ENCODE measurements at places on chromosomes 12 and 14.

DNA sequence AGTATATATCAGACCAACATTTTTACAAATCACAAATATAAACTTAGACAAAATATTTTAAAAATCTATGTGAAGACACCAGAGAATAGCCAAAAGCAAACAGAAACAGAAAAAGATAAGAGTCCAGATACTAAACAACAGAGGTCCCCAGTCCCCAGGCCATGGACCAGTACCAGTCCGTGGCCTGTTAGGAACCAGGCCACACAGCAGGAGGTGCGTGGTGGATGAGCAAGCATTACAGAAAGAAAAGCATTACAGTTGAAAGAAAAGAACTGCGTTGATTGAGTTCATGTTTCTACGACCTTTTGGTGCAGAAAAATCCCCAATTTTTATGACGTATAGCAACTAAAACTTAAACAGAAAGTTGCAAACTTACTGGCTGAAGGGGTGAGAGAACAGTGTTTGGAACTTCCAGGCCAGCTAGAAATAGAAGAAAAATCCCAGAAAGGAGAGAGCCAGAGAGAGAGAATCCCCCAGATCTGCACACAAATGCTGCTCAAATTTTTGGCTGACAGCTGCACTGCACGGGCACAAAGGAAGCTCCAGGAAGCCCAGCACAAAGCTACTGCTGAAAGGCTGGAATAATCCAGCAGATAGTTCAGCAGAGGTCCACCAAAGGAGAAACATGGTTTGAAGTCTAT is 159.6 kb upstream of the C14orf180 start:
- no peak for DNase-seq

DNA sequence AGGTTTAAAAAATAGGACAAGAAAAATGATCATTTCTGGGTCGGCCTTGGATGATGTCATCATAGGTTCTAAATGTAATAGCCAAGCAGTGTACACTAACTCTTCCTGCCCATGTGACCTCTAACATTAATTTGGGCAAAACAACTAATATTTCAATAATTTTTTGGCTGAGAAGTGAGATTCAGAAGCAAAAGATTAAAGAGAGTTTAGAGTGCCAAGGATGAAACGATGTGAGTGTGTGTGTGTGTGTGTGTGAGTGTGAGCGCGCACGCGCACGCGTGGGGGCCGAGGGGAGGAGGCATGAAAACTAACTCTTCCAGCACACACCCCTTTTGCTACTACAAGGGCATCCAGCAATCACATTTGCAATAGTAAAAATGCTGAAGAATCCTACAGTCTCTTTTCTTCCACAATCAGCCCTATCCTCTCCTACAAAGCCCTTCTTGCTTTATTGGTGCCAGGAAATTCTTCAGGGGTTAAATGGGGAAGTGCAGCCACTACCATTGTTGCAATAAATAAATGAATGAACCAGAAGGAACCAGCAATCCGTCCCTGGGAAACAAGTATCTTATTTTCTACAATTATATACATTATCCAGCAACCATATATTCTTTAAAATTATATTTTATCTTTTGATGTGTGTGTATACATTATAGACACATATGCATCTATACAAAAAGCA is 52.9 kb downstream of the PEBP1 start:
- DNase-seq: no peak

GRCh38 chr14:104385111-104385510 is 194.5 kb upstream of the C14orf180 start:
- no peak for DNase-seq

DNA sequence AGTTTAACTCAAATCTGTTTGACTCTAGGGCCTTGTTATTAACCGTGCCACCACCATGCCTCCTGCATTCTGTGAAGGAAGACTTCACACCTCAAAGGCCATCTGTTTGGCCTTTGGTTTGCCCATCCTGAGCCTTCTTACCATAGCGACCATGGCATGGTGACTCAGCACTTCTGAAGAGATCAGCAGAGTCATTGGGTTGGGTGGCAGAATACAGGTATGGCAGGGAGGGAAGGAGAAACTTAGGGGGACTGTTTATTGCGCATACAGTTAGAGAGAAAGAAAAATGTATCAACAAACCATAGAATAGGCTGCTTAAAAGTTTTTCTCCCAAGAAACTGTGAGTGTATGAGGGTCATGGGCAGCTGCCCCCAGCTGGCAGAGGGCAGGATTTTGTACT is 49.2 kb downstream of the DAD1 start:
- DNase-seq: no peak

DNA sequence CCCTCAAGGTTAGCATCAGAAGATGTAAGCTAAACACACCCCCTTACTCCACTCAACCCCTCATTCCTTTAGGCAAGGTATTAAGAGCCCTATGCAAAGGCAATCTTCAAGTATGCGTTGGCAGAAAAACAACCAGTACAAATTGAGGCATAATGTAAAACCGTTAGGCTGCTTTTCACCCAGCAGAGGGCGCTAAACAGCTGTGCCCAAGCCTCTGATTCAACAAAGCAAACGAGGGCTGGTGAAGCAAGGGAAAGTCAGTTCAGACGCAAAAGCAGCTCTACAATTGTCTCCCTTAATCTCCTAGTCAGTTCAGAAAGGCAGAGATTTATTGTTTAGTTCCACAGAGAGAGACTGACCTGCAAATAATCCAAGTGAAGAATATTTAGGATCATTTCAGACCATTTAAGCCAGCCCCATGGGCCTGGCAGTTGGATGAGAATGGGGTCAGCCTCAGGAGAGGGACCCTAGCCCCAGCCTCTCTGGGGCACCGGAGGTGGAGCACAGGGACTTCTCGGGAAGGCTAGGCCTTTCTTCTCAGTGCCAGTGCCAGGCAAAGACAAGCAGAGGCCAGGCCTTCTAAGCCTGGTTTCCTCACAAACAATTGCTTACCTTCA is 23.5 kb downstream of the DCAF5 start:
- DNase-seq: peak; percentile 78

DNA sequence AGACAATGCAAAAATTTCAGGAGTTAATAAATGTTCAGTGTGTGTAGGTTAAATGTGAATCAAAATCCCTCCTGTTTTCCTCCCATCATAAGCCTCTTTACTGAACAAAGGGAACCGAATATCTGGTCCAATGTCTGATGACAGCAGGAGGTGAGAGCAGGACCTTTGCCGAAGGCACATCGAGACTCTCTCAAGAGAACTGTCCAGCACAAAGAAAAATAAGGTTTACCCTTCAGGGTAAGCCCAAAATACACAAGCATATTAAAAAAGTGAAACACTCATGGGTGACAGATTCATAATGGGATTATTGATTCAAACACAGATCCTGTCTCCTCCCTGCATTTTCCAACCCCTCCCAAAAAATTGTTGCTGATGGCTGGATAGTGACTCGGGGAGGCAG is 4.2 kb upstream of the VSX2 start:
- no peak for DNase-seq

- no peak for DNase-seq
Observed at GRCh38 chr12:127054531-127054930, 1212.4 kb upstream of the TMEM132C start.

- DNase-seq: no peak
Observed at GRCh38 chr12:132881818-132882217, 5.6 kb downstream of the CHFR start.

- DNase-seq: no peak
Observed at GRCh38 chr14:24863968-24864684, 185.8 kb downstream of the STXBP6 start.

GRCh38 chr12:15800278-15800677 is 11.1 kb upstream of the EPS8 start:
- no peak for DNase-seq

DNA sequence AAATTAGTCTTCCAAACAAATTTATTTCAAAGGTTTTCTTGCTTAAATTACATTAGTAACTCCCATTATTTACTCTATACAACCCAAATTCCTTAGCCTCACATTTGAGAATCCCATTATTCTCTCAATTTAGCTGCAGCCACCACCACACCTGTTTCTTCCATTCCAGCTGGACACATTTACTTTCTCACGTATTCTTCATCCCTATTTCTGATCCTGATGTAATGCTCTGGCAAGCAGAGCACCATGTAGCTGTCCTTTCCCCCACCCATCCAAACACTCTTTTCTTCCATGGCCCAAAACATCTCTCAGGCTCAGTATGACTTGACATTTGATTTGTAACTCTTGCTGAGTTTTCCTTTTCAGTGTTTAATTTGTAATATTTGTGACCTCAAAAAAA is 240.2 kb upstream of the CLEC14A start:
- no peak for DNase-seq

- no peak for DNase-seq
Observed at GRCh38 chr12:203074-203461, 10.9 kb downstream of the SLC6A12 start.

- no peak for DNase-seq
Observed at GRCh38 chr12:110244372-110244771, 36.7 kb upstream of the ATP2A2 start.

DNA sequence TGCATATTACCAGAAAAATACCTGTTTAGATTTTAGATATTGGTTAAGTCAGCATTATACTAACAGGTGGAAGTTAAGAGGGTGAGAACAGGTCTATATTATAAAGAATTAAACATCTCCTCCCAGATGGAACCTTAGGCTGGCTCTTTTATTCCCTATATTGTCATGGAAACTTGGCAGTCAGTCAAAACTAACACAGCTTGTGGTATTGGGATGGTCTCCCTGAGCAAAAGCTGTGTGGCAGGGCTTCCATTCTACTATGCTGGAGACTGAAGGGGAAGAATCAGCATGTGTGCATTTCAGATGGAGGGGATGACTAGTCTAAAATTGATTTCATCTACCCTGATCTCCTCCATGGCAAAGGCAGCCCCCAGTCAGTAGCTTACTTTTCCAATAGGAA is 66.7 kb downstream of the SMOC1 start:
- DNase-seq: no peak

GRCh38 chr12:120100630-120101029 is 15.9 kb downstream of the RAB35 start:
- no peak for DNase-seq

DNA sequence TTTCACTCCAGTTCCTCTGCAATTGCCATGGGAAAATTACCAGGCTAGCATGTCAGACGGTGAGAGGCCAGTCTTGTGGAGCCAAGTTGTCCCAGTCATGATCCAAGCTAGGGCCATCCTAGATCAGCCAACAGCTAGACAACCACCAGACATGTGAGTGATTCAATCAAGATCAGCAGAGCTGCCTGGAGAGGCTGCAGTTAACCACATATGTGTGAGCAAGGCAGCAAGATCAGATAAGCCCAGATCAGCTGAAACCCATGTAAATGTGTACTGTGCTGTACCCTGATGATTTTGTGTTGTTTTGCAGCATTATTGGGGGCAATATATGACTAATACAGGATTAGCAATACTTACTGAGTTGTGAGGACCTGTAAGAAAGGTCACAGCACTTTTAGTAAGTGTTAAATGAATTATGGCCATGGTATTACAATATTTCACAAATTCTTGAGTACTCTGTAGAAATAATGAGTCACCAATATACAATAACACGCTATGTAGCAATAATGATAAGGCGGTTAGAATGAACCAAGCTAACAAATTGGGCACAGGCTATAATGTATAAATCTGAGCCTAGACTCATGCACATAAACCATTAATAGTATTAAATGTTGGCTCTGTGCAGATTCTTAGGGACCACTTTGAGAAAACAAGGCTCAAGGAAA is 91.4 kb downstream of the SUDS3 start:
- no peak for DNase-seq

DNA sequence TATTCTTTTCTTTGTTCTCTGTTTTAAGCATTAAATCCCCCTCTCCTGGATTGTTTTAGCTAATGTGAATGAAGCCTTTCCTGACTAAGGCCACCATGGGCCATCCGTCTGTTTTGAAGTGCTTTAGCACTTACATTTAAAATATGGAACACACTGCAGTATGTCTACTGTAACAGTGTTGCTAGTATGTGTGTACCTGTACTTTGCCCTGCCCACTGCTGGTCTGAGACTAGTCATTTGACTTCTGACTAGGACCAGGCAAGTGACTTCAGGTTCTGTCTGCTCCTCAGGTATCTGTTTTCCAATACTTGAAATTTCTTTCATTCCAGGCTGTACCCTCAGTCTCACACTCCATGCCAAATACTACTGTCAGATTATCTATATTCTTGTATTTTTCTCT is 120.1 kb upstream of the TSPAN8 start:
- no peak for DNase-seq

DNA sequence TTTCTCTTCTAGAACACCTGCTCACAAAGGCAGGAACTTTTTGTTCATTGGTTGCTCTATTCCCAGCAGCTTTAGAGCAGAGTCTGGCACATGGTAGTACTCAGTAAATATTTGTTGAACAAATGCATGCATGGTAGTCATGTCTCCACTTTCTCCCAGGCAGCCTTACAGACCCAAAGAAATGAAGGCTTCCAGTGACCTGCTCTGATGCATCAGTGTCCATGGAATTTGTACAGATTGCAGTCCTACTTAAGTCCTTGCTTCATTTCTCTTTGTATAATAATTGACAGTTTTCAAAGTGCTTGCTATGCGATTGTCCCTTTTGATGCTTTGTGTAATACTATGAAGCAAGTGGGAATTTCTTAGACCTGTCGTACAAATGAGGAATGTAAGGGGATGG is 119.6 kb downstream of the DERA start:
- DNase-seq: no peak

DNA sequence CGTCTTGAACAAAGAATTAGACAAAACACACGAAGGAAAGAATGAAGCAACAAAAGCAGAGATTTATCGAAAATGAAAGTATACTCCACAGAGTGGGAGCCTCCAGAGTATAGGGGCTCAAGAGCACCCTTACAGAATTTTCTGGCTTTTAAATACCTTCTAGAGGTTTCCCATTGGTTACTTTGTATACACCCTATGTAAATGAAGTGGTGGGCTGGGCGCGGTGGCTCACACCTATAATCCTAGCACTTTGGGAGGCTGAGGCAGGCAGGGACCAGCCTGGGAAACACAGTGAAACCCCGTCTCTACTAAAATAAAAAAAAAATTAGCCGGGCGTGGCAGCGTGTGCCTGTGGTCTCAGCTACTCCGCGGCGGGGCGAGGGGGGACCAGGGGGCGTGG is 13.1 kb upstream of the DNM1L start:
- DNase-seq: no peak

DNA sequence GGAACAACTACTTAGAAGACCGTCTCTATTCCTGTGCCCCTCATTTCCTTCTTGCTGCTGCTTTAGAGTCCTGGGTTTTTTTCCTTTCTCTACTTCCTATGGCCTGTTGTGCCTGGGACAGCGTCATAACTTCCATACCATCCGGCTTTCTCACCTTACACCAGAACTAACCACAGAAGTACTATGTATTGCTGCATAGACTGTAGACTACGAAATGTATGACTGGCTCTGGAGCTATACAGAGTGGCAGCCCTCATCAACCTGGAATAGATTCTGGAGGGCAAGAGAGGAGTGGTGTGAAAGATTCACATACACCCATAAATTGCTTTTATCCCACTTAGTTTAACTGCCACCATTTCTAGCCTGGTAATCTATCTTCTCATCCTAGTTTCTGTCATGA is 16.9 kb upstream of the SRP54 start:
- DNase-seq: no peak

Measured in stimulated activated CD8-positive, alpha-beta memory T cell treated with anti-CD3 and anti-CD28 coated beads, Interleukin-4, amount 100 ng/mL, for 48 hours (primary cell).